ENCODE measurements at places on chromosomes 5 and 9. TPM values are rescaled to one million over a fixed set of nuclear protein-coding genes. Genes with fewer than 3 reads are reported as not detected.

GRCh38 chr5:146920351-146920881 is 41.9 kb upstream of the PPP2R2B start:
- no peak for DNase-seq

DNA sequence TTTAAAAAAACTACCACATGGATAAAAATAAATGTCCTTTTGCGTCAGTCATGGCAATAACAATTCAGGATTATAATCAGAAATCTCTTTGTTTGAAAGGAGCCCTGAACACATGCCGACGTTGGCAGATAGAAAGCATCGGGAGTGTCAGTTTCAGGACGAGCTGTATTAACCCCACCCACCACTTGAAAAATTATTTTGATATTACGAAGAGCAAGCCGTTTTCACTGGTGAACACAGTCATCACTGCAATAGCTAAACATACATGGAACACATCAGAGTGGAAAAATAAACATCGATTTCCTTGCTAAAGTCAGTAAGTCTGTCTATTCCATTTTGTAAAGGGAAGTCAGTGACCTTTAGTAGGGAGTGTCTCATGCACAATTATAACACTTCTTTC is 266.4 kb upstream of the FBXL7 start:
- no peak for DNase-seq

GRCh38 chr9:94212091-94212490 is 47.0 kb upstream of the ZNF169 start:
- no peak for DNase-seq

GRCh38 chr5:61333954-61334867 is 2.2 kb downstream of the ZSWIM6 start:
- no peak for DNase-seq

GRCh38 chr5:156529892-156530291 is 202.9 kb downstream of the SGCD start:
- DNase-seq, result no peak

DNA sequence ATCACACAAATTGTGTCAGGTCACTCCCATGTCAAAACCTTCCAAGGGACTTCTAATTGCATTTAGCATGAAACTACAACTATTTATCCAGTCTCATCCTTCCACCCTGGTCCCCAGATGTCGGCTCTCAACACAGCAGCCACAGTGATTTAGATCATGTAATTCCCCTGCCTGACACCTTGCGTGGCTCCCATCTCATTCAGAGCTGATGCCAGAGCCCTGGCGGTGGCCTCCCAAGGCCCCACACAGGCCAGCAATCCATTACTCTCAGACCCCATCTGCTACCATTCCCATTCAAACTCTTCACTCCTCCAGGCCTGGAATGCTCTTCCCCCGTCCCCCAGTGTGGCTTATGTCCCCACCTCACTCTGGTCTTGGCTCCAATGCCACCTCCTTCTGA is 2.4 kb downstream of the SLC35D2 start:
- no peak for DNase-seq

The ASPN gene
- total RNA-seq, result 0.46 TPM

The SPINK4 gene
- 146 TPM for total RNA-seq

The TTC39B gene
- 45.3 TPM for total RNA-seq

Measured in left colon (tissue), 2 donors.